ENCODE measurements at places on chromosomes 16 and 17.

DNA sequence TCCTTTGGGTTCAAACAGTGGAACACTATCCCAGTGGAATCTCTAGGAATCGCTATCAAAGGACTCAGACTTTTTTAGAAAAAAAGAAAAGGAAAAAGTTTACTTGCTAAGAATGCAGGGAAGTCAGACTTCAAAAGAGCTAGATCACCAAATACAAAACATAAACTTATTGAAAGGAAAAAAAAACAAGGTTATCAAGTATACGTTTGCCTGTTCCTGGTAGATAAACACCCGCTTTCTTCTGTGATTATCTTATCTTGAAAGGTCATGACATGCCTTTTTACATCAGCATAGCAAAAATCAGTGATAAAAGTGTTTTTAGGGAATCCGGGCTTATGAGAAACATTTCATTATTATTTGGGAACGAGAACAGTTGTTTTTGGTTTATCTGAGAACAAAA is 129.3 kb upstream of the TMEM97 start:
- no peak for DNase-seq

GRCh38 chr17:951325-952132 is 28.0 kb downstream of the NXN start:
- peak; percentile 86 for DNase-seq

DNA sequence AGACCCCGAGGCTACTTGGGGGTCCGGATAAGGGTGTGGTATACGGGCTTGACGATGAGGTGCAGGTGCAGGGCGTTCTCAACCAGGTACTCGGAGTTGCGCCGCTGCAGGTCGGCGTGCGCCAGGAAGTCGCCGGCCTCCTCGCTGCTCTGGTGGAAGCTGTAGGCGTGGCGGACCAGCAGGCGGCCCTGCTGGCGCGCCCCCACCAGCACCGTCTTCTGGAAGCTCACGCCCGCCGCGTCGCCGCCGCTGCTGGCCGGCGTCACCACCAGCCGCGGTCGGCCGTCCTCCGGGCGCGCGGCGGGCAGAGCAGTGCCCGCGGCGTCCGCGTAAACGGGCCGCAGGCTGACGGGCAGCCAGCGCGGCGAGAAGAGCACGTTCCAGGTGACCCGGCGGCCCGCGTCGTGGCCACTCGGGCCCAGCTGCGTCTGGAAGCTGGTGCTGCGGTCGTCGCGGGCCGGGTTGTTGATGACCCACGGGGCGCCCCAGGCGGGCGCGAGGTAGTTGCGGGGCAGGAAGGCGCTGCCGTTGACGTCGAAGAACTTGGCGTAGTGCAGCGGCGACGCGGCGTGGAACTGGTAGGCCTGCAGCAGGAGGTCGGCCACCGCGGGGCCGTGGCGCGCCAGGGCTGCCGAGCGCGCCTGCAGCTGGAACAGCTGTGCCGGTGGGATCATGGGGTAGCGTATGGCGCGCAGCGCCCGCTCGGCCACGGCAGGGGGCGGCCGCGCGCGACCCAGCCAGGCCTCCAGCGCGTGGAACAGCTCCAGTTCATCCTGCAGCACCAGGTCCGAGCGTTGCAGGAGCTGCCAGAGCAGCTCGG is 4.8 kb downstream of the BTBD17 start:
- DNase-seq: no peak

- no peak for DNase-seq
Observed at GRCh38 chr17:77619326-77619725, 339.2 kb upstream of the TNRC6C start.

GRCh38 chr16:2280981-2281542 is 13.1 kb upstream of the RNPS1 start:
- DNase-seq: no peak

DNA sequence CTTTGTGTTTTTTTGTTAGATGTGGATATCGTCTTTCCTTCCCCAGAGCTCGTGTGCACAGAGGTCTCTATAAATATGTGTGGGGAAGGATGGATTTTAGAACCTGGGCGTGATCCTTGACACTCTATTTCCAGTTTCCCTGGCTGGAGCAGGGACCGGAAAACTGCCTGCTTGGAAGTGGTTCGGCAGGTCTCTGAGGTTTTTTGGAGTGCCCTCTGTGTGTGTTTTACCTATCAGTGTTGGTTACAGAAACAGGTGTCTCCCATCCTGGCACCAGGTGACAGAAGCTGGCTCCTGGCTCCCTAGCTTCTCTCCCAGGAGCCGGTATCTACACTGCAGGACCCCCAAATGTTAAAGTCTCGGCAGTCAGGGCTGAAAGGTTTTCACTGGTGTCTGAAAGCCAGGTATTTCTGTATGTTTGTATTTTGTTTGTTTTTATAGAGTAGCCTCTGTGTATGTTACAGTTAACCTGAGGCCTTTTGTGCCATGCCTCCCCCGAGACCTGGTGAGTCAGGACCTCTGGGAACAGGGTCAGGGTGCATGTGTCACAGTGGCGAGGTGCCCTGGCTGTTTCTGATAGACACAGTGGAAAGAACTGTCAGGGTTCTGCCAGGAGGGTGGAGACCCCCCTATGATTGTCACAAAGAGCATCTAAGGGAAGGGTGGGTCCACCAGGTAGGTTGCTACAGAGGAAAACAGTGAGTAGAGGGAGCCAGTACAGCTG is 31.3 kb downstream of the ZC3H18 start:
- no peak for DNase-seq

GRCh38 chr16:79573071-79573470 is 27.5 kb downstream of the MAF start:
- DNase-seq: no peak

- DNase-seq: peak; percentile 91
Observed at GRCh38 chr17:40191237-40192208, 14.3 kb downstream of the RAPGEFL1 start.

GRCh38 chr17:16241906-16242399 is 24.9 kb downstream of the PIGL start:
- DNase-seq: no peak

GRCh38 chr17:7440113-7440833 is 961 bp downstream of the FGF11 start:
- DNase-seq: peak; percentile 72

GRCh38 chr17:44314031-44314430 is 5.6 kb downstream of the RUNDC3A start:
- no peak for DNase-seq

DNA sequence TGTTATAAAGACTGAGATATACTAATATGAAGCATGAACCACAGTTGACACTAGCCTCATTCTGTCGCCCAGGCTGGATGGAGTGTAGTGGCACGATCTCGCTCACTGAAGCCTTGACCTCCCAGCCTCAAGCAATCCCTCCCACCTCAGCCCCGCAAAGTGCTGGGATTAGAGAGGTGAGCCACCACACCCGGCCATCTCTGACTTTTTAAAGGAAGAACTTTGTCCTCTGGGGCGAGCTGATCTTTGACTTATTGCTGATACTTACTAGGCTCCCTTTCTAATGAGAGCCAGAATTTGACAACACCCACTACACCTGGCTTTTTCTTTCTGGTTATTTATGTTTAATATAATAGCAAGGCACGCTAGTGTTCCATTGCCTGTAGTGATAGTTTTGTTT is 57.2 kb downstream of the CLEC16A start:
- DNase-seq: no peak

GRCh38 chr16:3589441-3589921 is 12.3 kb upstream of the NLRC3 start:
- DNase-seq: no peak

- DNase-seq: peak; percentile 64
Observed at GRCh38 chr16:17396762-17397498, 73.8 kb downstream of the XYLT1 start.

DNA sequence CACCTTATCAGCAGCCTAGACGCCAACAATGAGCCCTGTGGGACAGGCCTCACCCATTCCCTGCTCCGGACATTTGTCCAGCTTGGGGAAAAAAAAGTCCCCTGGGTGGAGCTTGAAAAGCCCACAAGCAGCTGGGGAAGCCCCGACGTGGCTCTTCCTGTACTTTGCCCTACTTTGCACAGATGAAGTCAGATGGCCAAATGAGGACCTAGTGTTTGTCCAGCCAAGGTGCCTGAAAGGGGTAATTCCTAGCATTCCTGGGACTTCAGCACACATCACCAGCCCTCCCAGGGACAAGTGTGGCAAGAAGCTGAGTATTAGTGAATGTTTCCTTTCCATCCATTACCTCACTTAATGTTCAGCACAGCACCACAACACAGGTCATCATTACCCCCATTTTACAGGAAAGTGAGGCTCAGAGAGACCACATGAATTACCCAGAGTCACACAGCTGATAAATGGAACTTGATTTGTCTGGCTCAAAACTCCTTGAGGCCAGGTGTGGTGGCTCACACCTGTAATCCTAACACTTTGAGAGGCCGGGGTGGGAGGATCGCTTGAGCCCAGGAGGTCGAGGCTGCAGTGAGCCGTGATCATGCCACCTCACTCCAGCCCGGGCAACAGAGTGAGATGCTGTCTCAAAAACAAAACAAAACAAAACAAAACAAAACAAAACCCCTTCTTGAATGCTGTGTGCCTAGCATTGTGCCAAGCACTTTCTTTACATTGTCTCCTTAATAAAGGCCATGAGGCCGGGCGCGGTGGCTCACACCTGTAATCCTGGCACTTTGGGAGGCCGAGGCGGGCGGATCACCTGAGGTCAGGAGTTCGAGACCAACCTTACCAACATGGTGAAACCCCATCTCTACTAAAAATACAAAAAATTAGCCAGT is 19.9 kb upstream of the PLLP start:
- DNase-seq: peak; percentile 42

- no peak for DNase-seq
Observed at GRCh38 chr16:79047337-79047736, 553.2 kb downstream of the MAF start.

DNA sequence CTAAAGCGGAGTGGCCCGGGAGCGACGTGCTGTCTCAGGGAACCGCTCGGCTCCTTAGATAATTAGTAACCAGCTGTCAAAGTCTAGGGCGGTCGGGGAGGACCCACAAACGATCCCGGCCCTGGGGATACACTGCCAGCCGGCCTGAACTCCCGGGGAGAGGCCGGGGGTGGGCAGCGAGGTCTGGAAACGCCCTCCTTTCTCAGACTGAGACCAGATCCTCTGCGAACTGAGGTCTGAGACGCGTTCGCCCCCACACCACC is 1.3 kb downstream of the HNF1B start:
- DNase-seq: no peak

DNA sequence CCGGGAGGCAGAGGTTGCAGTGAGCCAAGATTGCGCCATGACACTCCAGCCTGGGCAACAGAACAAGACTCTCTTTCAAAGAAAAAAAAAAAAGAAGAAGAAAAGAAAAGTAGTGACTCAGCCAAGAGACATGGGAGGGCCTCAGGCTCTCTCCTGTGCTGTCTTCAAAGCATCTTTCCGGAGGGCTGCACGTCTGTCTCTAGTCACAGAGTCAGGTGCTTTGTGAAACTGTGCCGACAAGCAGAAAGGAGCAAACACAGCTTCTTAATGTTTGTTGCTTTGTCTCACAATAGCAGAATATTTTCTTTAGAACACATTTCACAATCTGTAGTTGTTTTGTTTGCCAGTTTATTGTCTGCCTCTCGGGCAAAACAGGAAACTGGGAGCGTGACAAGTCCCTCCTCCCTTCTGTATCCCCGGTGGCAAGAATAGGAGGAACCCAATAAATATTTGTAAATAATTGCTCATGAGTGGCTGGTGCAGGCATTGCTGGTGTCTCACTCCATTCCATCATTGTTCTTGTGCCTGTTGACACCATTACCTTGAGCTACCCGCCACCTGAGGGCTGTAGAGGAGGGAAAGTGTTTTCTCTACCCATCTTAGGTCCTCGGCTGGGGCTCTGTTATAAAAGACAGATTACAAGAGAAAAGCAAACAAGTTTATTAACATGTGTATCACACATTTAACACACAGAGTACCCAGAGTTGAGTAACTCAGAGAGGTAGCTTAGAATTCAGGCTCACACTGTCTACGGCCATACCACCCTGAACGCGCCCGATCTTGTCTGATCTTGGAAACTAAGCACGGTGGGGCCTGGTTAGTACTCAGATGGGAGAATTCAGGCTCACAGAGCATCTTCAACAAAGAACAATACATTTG is 5.5 kb downstream of the GAST start:
- DNase-seq: peak; percentile 75

- no peak for DNase-seq
Observed at GRCh38 chr16:287298-287811, 4.4 kb downstream of the PDIA2 start.
